ENCODE measurements at places on chromosomes 1 and 21.

GRCh38 chr1:169321539-169321938 lies 46.1 kb downstream of the NME7 start:
- peak; percentile 78 for DNase-seq

GRCh38 chr1:65263286-65263685 lies 46.1 kb upstream of the DNAJC6 start:
- DNase-seq: no peak

GRCh38 chr1:10415211-10415930 lies 14.9 kb upstream of the CENPS start:
- DNase-seq: peak; percentile 71

GRCh38 chr21:35059742-35060141 lies 10.6 kb upstream of the RUNX1 start:
- no peak for DNase-seq

DNA sequence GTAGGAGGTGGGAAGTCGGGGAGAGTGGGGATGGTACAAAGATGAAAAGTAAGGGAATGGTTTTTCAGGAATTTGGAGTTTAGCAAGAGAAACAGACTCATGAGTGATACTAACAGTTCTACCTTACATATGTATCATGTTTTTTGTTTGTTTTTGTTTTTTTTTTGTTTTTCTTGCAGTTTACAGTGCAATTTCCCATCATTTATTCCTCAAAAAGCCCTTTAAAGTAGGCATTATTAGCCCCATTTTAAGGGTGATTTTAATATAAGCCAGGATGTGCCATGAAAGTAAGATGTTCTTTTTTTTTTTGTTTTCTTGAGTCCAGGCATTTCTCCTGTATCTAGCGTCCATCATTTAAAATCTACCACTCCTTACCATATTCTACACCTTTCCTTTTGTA lies 13.8 kb upstream of the TRIM45 start:
- no peak for DNase-seq

- peak; percentile 14 for DNase-seq
These were observed 109.2 kb downstream of the DDX20 start for GRCh38 chr1:111864862-111865261.

DNA sequence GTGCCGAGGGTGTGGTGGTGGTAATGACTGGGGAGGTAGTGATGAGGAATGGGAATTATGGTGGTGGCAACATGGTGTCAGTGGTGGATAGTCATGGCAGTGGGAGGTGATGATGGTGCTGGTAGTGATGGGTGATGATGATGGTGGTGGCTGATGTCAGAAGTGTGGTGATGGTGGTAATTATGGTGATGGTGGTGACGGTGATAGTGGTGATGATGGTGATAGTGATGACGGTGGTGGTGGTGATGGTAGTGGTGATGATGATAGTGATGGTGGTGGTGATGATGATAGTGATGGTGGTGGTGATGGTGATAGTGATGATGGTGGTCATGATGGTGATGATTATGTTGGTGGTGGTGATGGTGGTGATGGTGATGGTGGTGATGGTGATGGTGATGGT lies 162.8 kb downstream of the NPHP4 start:
- no peak for DNase-seq

- DNase-seq: peak; percentile 84
These were observed 556.3 kb downstream of the LTN1 start for GRCh38 chr21:28436286-28436932.

- no peak for DNase-seq
These were observed 95.5 kb downstream of the ST6GALNAC3 start for GRCh38 chr1:76170084-76170483.

- no peak for DNase-seq
These were observed 17.6 kb downstream of the RABIF start for GRCh38 chr1:202871367-202871766.

GRCh38 chr1:95111014-95111413 lies 6.1 kb upstream of the TLCD4 start:
- DNase-seq: no peak

GRCh38 chr1:97200595-97200994 lies 479.0 kb downstream of the PTBP2 start:
- no peak for DNase-seq

DNA sequence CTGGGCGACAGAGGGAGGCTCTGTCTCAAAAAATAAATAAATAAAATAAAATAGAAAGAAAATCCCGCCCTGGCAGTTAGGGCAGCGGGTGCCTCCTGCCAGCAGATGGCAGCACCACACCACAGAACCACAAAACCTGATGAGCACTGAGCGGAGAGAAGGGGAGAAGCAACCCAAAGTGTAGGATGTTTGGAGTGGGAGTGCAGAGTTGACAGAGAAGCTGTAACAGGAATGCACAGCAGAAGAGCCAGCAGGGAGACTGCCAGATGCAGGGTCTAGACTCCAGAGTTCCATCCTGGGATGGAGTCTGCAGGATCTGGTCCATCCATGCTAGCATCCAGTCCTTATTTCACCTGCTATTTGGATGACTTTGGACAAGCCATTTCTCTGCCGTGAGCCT lies 29.7 kb upstream of the KIRREL1 start:
- DNase-seq: peak; percentile 91

DNA sequence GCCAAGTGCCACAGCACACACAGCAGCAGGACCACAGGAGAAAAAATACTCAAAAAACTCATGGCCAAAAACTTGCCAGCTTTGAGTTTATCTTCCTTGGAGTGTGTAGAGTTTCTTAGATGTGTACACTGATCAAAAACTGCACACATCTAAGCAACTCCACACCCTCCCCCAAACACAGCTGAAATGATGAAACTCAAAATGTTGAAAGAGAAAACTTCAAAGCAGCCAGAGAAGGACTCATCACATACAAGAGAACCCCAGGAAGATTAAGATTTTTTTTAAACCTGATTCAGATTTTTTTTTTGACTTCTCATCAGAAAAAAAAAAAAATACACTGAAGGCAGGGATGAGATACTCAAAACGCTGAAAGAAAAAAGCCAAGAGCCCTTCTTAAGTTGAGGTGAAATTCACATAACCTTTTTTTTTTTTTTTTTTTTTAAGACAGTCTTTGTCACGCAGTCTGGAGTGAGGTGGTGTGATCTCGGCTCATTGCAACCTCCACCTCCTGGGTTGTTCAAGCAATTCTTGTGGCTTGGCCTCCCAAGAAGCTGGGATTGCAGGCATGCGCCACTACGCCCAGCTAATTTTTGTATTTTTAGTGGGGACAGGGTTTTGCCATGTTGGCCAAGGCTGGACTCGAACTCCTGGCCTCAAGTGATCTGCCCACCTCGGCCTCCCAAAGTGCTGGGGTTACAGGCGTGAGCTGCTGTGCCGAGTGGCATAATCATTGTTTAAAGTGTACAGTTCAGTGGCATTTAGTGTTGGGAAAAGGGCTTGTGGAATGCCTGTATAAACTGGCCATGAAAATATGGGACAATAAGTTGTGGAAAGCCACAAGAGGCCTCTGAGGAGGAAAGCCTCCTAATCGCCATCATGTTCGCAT lies 20.9 kb upstream of the PDXK start:
- peak; percentile 39 for DNase-seq

- peak; percentile 5 for DNase-seq
These were observed 188.7 kb downstream of the COL11A1 start for GRCh38 chr1:102919659-102920058.

GRCh38 chr1:24735156-24735508 lies 10.1 kb upstream of the CLIC4 start:
- no peak for DNase-seq

DNA sequence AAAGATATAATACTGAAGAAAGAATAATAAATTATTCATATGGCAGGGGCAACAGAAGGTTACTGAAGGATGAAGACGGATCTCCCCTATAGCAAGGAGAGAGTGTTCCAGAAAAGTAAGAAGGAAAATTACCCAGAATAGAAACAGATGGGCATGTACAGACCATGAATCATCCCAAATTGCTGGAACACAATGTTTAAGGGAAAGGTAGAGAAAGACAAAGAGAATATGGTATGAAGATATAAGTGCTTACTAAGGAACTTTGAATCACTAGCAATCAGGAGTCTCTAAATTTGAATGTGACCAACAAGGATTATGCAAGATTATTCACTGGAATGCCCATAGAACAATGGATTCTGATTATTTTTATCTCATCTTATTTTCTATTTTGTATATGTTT lies 375.4 kb downstream of the COL11A1 start:
- peak; percentile 27 for DNase-seq

DNA sequence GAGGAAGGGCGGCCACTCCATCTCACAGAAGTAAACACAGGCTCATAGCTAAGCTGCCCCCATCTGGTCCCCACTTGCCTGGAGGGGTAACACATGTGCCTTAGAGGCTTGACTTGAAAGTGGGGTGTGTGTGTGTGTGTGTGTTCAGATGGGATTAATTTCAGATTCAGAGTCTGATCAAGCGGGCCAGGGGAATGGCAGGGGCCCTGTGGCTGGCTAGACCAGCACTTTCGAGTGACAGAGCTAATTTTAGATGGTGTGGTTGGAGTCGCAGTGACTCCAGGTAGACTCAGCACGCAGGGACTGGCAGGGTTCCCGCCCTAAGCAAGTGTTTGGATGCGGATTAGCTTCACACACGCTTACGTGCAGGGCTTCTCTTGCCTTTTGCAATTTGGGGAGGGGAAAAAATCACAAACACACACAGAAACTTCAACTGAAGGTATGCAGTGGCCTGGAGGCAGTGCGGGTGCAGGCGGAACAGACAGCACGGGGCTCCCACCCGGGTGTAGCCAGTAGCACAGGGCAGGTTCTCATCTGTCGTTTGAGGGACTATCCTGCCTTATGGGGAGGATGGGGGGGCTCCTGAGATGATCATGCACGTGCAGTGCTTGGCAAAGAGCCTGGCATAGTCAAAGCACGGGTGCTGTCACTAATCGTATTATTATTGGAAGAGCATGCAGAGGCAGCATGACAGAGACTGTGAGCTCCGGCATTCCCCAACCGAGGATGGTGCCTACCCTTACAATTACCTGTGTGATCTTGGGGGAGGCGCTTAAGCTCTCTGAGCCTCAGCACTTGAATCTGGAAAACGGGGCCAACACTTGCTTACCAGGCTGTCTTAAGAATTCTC lies 1.3 kb downstream of the EDN2 start:
- DNase-seq: peak; percentile 47

- peak; percentile 83 for DNase-seq
These were observed 161.6 kb upstream of the PTBP2 start for GRCh38 chr1:96559707-96560596.

GRCh38 chr1:202134645-202135172 lies 9.8 kb downstream of the ARL8A start:
- DNase-seq: no peak

GRCh38 chr1:156106624-156107488 lies 7.7 kb upstream of the LMNA start:
- no peak for DNase-seq

DNA sequence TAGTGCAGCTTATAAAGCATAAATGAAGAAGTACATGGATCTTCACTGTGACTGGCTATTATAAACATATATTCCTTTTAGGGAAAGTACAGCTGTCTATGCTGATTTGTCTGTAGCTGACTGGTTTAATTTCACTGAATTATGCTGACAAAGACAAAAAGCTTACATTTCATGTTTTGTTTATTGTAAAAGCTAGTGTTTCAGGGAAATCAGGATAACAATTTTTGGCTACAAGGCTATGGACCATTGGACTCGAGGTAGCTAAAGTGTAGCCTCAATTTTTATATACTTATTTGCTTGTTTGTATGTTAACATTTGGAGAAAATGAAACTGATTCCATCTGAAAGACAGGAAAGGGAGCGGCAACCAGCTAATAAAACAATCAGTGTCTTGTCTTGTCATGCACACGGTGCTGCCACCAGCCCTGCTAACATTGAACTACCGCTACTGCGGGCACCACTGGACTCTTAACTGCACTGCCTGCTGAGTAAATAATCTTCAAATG lies 480.2 kb downstream of the COL11A1 start:
- DNase-seq: peak; percentile 20

GRCh38 chr1:4428711-4429110 lies 225.7 kb upstream of the AJAP1 start:
- no peak for DNase-seq

GRCh38 chr1:101144671-101145448 lies 92.0 kb upstream of the S1PR1 start:
- DNase-seq: no peak

GRCh38 chr1:85571828-85572227 lies 8.7 kb upstream of the CCN1 start:
- peak; percentile 95 for DNase-seq

DNA sequence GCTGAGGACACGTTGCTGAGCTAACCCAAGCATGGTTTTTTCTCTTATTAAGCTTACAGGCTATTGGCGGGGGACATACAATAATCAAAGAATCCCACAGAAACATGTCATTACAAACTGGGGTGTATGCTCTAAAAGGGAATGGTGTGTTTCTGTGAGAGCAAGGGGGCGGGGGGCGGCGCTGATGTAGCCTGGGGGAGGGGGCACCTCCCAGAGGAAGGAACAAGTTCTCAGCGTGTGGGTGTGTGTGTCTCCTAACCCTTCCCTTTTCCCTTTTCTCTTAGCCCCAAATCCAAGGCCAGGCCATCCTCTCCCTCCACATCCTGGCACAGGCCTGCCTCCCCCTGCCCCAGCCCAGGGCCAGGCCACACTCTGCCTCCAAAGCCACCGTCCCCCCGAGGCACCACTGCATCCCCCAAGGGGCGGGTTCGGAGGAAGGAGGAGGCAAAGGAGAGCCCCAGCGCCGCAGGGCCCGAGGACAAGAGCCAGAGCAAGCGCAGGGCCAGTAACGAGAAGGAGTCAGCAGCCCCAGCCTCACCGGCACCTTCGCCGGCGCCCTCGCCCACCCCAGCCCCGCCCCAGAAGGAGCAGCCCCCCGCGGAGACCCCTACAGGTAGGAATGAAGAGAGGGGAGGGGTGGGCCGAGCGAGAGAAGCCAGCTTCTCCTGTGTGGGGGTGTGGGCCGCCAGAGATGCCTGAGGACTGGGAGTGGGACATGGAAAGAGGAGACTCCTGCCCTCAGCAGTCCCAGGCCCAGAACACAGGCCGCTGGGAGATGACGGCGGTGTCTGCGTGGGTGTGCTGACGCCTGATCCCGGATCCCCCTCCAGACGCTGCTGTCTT lies 21.9 kb downstream of the MAP7D1 start:
- DNase-seq: no peak

DNA sequence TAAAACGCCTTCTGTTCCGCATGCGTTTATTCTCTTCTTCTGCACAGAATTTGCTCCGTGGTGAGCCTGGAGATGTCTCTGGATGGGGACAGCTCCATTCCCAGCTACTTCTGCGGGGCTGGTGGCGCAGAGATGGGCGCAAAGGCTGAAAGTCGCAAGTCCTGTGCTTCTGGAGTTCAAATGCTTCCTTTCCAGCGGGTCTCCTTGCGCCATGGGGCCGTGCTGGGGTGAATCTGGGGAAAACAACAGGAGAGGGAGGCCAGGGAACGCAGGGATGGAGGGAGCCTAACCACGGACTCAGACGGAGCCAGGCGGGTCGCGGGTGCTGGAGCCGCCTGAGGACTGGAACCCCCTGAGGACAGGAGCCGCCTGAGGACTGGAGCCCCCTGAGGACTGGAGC lies 2.9 kb upstream of the OR2T12 start:
- DNase-seq: no peak

Measured in MCF 10A (cell line).